ENCODE measurements at places on chromosomes 12 and 14. TPM values are rescaled to one million over a fixed set of nuclear protein-coding genes. Genes with fewer than 3 reads are reported as not detected.

TMEM30B gene
- 2.9 TPM for polyA plus RNA-seq

SLC10A1 gene
- not detected for polyA plus RNA-seq

SLC24A4 gene
- polyA plus RNA-seq, result 0.05 TPM

TMCC3 gene
- polyA plus RNA-seq, result 19.2 TPM

RITA1 gene
- polyA plus RNA-seq, result 36.6 TPM

TMEM253 gene
- not detected for polyA plus RNA-seq

REM2 gene
- 0.74 TPM for polyA plus RNA-seq

C12orf76 gene
- polyA plus RNA-seq, result 9.8 TPM

- no peak for DNase-seq
These were observed 23.5 kb downstream of the ASB2 start for GRCh38 chr14:93952829-93953228.

DNA sequence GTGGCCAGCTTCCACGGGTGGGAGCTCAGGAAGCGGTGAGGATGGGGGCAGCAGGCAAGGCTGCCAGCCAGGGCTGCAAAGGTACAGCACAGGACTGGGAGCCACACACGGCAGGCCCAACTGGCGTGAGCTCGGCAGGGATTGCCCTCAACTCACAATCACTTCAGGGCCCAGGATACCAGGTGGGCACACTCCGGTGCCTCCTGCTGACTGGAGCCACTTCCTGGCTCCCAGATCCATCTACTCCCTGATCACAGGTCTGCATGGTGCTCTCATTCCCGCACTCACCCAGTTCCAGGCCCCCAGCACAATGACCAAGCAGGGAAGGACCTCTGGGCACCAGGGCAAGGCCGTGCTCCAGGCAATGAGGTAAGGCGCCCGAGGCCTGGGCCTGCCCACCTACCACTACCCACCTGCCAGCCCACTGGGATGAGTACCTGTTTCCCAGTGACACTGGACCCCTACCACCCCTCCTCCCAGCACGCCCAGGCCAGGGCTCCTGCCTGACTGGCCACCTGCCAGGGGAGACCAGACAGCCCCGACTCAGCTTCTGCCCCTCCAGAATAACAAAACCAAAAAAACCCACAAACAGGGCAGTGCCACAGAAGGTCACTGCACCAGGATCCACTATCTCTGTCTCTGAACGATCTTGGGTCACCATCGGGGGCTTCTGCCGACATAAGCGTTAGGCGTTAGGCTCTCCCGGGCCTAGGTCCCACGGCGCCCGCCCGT, 1.8 kb downstream of the JAG2 start:
- DNase-seq, result no peak

DNA sequence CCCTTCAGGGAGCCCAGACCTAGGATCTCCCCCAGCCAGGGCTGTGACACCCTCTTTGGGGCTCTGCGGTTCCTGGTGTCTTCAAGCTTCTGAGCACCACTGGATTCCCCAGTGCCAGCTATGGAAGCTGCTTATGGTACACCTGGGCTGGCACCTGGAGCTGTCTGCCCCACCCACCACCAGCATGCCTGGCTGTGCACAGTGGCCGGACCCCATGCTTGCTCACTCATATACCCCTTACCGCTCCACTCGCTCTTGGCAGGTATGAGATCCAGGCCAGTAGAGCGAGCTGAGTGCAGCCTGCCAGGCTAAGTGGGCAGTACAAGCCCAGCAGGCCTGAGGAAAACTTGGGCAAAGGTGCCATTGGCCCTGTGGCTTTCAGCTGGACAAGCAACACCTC, 114.0 kb downstream of the DACT1 start:
- no peak for DNase-seq

DNA sequence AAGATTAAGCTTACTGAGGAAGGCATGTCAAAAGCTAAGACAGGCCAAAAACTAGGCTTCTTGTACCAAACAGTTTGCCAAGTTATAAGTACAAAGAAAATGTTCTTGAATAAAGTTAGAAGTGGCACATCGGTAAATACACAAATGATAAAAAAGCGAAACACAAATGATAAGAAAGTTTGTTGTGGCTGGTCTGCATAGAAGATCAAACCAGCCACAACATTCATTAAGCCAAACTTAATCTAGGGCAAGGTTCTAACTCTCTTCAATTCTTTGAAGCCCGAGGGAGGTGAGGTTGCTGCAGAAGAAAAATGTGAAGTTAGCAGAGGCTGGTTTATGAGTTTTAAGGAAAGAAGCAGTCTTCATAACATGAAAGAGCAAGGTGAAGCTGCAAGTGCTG, 1119.6 kb upstream of the FLRT2 start:
- DNase-seq, result no peak

DNA sequence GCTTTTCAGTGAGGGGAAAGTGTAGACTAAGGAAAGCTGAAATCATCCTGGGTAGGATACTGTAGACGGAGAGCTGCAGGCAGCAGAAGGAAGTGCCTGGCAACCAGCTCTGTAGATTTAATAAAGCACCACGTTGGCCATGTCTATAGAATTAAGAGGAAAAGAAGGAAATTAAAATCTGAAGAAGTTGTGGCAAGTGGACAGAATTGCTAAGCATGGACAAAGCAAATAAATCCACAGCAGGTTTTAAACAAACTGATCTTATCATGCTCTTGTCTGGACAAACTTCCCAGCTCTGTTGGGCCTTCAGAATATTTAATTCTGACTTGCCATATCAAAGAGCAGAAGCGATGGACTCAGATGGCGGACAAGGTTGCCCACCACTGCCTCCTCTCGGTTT, 27.2 kb upstream of the EVL start:
- no peak for DNase-seq

DNA sequence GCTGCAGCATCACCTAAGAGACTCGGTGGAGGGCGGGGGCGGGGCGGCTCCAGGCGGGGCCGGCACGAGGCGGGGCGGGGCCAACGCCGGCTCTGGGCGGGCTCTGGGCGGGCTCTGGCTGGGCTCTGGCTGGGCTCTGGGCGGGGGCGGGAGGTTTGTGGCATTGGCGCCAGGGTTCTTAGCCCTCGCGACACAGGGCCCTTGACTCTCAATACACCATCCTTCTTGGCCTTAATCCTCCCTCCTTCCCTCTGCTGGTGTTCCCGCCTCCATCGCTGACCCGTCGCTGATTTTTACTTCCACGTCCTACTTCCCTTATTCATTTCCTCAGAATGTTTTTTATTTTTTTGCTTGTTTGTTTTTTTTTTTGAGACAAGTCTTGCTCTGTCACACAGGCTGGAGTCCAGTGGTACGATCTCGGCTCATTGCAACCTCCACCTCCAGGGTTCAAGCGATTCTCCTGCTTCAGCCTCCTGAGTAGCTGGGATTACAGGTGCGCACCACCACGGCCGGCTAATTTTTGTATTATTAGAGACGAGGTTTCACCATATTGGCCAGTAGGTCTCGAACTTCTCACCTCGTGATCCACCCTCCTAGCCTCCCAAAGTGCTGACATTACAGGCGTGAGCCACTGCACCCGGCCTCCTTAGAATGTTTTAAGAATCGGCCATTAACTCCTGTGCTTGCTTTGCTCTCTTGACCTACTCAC, at the start of gene BLTP3B:
TSS of gene BLTP3B (minus strand) at position 24 of the 709 bp plus-strand sequence. CDS start 239 bp downstream, outside the sequence.
- peak; percentile 83 for DNase-seq

DNA sequence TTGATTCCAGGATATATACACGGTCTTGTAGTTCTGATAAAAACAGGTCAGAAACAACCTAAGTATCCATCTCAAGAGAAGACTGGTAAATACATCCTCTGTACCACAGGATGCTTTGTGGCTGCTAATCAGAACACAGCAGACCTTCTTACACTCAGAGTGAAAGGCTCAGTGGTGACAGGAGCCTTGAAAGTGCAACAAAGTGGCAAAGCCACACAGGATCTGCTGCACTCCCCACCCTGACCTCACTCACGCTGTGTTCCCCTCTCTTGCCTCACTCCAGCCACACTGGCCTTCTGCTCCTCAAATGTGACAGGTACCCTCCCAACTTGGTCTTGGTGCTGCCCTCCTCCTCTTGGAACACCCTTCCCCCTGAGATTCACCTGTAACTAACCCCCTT, 98.1 kb upstream of the GRIP1 start:
- DNase-seq, result peak; percentile 80

DNA sequence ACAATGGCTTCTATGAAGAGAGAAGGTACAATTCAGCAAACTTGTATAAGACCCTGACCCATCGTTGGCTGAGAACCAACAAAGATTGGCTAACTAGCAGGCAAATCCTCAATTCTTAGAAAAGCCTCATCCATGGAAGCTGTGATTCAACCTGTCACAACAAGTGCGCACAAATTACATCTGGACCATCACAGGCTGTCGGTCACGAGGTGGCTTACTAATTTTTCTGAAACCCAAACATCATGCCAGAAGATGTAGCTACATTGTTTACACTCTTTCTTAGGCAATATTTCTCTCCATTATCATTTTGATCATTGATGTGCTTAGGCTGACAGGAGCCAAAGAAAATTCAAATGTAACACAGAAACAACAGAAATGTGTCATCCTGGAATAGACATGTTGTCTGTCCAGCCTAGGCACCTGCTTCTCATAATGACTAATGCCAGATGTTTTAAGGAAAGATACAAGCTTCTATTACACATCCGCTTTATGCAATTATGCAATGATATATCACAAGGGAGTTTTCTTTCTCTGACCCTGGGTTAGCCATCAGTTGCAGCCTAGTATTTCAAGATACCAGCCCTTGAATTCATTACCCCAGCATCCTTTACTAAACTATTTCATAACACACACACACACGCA, 92.9 kb upstream of the DIO2 start:
- DNase-seq, result no peak

GRCh38 chr12:131128556-131128955, 174.8 kb downstream of the ADGRD1 start:
- DNase-seq, result no peak

DNA sequence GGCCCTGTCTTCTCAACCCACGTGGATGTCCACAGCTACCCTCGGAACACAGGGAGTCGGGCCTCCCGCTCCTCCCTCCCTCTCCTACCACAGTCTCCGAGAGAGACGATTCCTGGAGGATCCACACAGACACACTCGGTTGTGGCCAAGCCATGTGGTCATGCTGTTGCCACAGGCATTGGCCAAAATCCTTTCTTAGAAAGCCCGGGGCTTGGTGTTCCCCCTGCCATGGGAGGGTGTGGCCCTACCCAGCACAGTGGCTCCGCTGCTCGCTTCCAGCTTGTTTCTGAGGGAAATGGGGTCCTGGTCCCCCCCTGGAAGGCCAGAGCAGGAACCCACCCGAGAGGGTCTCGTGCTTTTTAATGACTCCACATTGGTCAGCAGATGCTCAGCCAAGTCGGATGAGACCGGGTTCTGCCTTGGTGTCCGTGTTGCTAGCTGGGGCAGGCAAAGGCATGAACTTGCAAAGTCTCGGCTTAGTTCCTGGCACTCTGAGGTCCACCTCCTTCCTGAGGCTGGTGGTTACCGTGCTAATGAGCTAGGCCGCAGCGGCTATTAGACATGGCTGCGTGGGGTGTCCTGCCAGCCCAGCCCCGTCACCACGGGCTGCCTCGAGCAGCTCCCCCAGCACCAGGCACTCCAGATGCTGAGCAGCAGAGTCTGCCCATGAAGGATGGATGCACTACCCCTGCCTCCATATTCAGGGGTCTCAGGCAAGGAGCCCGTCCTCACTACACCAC, 46.8 kb upstream of the MEG3 start:
- no peak for DNase-seq

GRCh38 chr14:51073731-51074130, 21.2 kb downstream of the TRIM9 start:
- DNase-seq, result no peak

DNA sequence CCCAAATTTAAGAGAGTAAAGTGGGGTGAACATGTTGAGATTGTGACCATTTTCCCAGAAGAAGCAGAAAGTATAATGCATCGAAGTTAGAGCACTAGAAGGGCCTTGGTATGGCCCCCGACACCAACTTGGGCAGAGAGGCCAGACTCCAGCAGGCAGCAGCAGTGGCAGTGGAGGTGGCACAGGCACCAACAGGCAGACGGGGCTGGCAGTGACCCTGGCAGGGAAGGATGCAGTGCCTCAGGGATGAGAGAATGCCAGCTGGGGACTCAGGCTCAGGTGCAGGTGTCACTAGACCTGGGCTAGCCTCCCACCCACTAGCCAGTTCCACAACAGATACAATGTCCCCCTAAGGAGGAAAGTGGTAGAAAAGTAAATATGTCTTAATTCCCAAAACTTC, 27.7 kb upstream of the AMIGO2 start:
- DNase-seq, result no peak

- DNase-seq, result no peak
These were observed 597 bp downstream of the SOAT2 start for GRCh38 chr12:53103860-53104305.

Measured in immature natural killer cell (primary cell).